Ovary (tissue), 10 donors: ENCODE measurements at places on chromosomes 11 and 22.

DNA sequence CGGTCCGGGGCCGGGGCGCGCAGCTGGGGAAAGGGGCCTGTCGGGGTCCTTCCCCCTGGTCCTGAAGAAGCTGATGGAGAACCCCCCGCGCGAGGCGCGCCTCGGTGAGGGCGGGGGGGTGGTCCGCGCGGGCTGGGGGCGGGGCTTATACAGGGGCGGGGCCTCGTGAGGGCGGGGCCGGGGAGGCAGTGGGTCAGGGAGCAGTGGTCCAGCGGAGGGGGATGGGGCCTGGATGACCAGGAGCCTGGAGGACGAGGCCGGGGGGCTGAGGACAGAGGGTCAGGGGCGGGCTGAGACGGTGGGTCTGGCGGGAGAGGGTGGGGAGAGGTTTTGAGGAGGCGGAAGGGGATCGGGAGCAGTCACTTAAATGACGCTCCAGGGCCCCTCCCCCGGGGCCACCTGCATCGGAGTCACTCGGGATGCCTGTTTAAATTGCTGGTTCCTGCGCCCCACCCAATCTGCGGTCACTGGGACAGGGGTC is 396 bp downstream of the TEF start:
- no peaks in the 10 kb centered on the region for H3K27me3 ChIP-seq
- H3K4me1 ChIP-seq, result peaks cover 8% of the 10 kb centered on the region
- peak; percentile 90 for DNase-seq
- H3K36me3 ChIP-seq, result no peaks in the 10 kb centered on the region

GRCh38 chr11:104573441-104573990 is 324.7 kb downstream of the CASP12 start:
- no peaks in the 10 kb centered on the region for H3K4me1 ChIP-seq
- H3K36me3 ChIP-seq, result no peaks in the 10 kb centered on the region
- no peaks in the 10 kb centered on the region for H3K27me3 ChIP-seq
- H3K27ac ChIP-seq, result no peak overlapping the region
- DNase-seq, result no peak
- H3K4me3 ChIP-seq, result no peak overlapping the region

DNA sequence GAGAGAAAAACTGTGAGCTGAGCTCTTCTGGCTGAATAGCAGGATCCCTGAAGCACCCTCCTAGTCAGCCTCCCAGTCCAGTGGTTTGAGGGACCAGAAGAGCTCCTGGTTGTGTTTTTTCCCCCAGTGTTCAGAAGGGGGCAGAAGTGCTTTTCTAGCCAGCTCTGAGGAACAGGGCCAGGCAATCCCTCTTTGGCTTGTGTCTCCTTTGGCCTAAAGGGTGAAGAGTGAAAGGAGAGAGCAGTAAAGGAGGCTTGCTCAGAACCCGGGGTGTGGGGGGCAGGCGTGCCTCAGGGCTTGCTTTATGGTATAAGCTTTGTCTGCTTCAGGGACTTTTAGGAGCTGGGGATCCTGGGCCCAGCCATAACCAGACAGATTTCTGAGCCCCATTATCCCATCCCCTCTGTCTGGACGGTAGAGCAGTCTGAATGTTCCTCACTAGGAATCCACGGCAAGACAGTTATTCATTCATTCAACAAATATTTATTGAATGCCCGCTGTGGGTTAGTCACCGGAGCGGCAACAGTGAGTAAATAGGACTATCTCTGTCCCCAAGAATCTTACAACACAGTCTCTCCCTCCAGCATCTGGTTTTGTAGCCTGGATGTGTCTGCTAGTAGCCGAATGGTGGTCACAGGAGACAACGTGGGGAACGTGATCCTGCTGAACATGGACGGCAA is 14.5 kb downstream of the ACP2 start:
- no peaks in the 10 kb centered on the region for H3K27me3 ChIP-seq
- H3K36me3 ChIP-seq, result no peaks in the 10 kb centered on the region
- H3K4me1 ChIP-seq, result no peaks in the 10 kb centered on the region
- DNase-seq, result peak; percentile 46

DNA sequence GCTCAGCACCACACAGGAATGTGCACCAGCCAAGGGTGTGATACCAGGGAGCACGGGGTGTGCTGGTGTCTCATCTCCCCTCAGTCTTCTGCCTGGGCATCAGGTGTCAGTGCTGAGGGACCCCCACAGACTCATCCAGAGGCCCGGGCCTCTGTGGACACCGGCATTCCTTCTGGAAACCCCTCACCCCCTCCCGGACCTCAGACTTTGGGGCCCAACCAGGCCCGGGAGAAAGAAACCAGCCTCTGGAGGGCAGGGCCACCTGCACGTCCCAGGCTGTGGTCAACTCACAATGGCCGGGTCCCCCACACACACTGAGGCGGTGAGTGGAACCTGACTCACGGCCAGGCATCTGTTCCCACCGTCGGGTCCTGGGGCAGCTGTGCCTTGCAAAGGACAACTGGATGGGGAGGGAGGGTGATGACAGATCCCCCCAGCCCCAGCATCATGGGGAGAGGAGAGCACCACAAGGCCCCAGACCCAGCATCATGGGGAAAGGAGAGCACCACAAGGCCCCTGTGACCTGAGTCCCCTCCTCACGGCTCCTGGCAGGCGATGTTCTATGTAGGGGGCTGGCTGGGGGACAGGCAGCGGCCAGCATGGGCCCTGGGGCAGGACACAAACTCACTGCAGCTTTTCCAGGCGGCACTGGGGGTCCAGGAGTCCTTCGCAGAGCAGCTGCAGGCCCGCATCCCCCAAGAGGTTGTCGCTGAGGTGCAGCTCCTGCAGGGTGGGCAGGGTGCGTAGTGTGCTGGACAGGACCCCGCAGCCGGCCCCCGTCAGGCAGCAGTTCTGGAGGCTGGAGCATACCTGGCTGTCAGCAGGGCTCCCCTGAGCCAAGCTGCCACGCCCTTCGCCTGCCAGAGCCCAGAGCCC is 7.6 kb downstream of the RNH1 start:
- no peak for DNase-seq
- H3K4me3 ChIP-seq, result no peak overlapping the region
- H3K36me3 ChIP-seq, result no peaks in the 10 kb centered on the region
- H3K27ac ChIP-seq, result no peak overlapping the region
- no peaks in the 10 kb centered on the region for H3K27me3 ChIP-seq
